ENCODE measurements at places on chromosomes 1 and 21.

DNA sequence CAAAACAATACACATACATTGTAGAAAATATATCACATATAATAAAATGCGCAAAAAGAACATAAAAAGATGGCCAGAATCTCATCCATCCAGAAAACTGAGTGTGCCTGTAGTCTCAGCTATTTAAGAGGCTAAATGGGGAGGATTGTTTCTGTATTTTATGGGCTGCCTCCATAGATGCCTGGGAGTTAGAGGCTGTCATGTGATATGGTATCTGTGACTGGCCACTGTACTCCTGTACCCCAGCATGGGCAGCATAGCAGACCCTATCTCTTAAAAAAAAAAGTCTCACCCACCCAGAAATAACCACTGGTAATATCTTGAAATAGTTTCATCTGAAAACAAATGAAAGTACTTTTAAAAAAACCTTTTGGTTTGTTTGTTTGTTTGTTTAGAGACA, 3.5 kb upstream of the TLCD4 start:
- no peak for DNase-seq

GRCh38 chr1:115230281-115230680, 107.8 kb downstream of the NGF start:
- DNase-seq: no peak

GRCh38 chr1:1173793-1174415, at the start of gene TTLL10:
Gene TTLL10 (plus strand): TSS chr1:1173880. CDS start chr1:1179216, 5,336 bp downstream.
- DNase-seq: no peak

- no peak for DNase-seq
These were observed 9.0 kb upstream of the KIRREL1 start for GRCh38 chr1:157984469-157984868.

GRCh38 chr1:193014400-193014799, 44.8 kb downstream of the UCHL5 start:
- no peak for DNase-seq

- no peak for DNase-seq
These were observed 26.9 kb downstream of the ATP8B2 start for GRCh38 chr1:154352245-154352580.

DNA sequence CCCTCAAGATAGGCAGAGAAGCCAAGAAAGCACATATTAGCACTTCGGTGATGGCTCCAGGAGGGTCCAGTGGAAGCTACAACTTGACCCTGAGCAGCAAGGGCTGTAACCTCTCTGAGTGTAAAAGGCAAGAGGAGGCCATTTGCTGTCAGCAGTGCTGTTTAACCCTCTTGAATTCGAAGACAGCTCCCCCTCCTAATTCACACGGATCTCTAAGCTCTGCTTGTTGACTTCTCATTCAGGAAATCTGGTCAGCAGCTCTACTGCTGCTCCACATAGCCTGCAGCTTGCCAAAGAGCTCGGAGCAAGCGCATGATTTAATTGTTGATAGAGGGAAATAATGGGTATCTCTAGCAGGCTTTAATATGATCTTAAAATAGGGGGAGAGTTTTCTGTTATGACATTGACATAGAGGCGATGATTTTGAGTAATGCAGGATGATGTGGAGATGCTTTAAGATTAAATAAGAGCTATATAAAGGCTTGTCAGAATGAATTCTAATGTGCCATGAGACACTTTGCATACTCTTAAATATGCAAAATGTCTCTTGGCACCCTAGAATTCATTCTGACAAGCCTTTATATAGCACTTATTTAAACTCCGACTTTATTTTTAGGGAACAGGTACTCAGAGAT, 79.4 kb upstream of the USH2A start:
- DNase-seq: no peak

- no peak for DNase-seq
These were observed 43.7 kb upstream of the LRRC7 start for GRCh38 chr1:69524015-69524414.

DNA sequence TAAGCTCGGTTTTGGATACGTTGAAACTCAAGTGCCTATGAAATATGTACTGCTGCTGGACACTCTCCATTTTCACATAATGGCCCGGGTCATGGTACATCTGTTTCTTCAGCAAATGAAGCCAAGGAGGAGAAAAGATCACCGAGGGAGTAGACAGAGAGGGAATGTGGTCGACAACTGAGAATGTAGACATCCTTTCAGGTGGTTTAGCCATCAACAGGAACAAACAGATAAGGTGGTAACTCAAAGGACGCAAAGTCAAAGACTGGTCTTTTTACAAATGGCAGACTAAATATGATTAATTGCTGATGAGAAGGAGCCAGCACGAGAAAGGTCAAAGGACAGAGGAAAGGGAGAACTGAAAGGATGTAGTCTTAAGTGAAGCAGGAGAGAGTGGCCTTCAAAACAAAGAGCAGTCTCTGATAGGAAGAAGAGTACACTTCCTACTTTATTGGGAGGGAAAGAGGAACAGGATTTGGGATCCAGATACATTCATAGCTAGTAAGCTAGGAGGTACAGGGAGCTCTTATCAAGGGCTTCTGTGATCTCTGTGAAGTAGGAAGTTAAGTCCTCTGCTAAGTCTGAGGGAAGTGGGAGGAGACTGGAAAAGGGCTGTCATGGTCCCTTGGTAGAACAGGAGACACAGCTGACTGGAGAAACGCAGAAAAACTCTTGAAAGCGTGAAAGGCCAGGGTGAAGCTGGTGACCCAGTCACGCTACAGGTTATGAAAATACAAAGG, 28.3 kb downstream of the NUP133 start:
- no peak for DNase-seq

DNA sequence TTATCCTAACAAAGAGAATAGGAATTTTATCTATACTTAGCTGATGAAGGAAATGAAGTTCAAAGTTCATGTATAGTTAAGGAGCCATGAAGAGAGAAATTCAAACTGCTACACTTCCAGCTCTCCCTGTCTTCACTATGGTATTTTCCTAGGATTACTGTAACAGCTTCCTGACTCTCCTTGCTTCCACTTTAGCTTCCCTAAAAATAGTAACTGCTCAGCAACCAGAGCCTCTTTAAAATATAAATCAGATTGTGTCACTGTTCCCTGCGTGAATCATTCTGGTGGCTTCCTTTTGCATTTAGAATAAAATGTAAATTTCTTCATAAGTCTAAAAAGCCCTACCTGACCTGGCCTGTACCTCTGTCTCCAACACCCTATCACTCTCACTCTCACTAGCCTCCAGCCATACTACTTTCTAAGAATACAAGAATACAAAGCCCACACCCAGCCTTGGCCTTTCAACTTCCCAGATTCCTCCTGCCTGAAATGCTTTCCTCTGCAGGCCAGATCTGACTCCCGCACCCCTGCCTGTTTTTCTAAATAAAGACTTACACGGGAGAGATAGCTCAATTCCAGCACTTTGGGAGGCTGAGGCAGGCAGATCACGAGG, 30.5 kb downstream of the OR10J1 start:
- no peak for DNase-seq

GRCh38 chr21:29053011-29053553, 20.4 kb downstream of the CCT8 start:
- no peak for DNase-seq

DNA sequence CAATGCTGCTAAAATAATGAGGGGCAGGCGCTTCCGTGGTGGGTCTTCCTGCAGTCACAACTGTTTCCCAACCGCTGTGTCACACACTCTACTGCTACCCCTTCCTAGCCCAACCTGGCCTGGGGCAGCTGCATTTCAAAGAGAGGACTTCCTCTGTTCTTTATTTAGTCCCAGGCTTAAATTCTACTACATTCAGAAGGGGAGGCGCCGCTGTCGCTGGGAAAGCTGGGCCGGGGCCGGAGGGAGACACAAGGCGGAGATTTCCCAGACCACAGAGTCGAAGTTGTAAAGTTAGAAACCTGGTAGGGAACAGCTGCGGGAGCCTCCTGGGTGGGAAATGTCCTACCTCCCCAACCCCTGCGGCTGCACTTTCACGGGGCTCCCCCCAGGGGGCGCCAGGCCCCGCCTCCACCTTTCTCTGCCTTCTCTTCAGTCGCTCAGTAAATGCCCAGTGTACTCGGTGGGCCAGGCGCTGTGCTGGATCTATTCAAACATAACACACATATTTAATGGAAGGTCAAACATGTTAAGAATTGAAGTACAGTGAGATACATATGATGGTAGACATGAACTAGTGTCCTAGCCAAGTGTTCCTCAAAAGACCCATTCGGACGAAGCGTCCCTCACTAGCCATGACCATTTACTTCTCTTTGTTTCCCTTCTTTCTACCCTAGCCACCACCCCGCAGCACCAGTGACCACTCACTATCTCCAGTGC, 23.1 kb downstream of the DYRK3 start:
- no peak for DNase-seq

DNA sequence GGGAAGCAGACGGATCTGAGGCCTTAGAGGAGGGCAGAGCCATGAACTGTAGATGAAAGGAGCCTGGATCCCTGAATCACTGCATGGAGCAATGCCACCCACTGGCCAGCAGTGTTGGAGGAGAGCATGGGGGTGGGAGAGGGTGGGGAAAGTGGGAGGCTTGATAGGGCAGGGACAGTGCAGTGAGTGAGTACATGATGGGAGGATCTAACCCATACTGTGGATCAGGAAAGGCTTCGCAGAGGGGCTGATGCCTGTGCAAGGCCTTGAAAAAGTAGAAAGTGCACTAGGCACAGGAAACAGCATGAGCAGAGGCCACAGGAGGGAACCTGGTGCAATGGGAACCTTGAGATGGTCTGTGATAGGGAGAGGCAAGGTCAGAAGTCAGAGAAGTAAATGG, 391.9 kb downstream of the PTPRU start:
- no peak for DNase-seq

GRCh38 chr1:110245876-110246620, 35.9 kb downstream of the KCNC4 start:
- no peak for DNase-seq

DNA sequence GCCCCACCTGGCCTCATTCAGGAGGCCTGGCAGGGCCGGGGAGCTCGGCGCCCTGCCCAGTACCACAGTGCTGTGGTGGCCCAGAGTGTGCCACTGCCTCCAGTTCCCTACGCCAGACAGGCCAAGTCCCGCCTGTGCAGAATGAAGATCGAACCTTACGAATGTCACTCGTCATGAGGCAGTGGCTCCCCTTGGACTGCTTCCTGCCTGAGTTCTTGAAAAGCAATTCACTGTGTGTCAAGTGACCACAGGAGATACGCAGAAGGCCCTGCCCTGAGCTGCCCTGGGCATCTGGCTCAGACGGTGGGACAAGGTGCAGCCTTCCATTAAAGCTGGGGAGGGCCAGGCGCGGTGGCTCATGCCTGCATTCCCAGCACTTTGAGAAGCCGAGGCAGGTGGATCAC, 49.6 kb upstream of the LRP8 start:
- DNase-seq: no peak

DNA sequence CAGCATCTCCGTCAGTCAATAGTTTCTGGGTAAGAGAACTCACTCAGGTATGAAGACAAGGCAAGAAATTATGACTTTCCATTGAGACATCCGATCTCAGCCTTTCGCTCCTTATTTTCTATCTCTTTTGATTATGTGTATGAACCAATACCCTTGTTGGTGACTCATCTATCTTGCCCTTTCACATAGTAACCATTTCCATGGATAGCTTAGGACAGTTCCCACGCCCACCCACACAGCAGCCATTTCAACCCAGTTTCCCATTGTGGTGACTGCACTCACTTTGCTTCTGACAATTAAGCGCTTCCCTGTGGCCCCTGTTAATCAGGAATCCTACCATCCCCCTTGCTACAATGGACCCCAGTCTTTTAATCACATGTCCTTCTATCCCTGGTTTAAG, 210.6 kb upstream of the ADGRL2 start:
- DNase-seq: no peak

- no peak for DNase-seq
These were observed 63.4 kb upstream of the L1TD1 start for GRCh38 chr1:62131093-62131725.

GRCh38 chr1:172402878-172403569, 17.5 kb upstream of the C1orf105 start:
- DNase-seq: no peak

DNA sequence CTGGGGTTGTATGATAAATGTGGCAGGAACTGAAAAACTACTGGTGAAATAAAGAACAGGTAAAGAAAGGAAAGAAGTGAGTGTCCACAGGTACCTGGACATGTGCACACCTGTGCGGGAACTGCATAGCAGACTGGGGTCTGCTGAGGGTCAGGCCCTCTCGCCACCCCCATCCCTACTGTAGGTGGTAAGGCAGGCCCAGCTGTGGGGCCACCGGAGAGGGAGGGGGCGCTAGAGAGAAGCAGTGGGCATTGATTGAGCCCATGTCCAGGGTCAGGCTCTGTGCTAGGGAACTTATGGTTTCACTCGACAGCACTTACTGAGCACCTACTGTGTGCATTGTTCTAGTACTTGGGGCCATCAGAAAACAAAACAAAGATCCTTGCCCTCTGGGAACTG, 400.5 kb downstream of the MATN1 start:
- no peak for DNase-seq
